ENCODE measurements at places on chromosomes 7 and 10.

- no peak for DNase-seq
These were observed 26.1 kb downstream of the HACD1 start for GRCh38 chr10:17590969-17591645.

GRCh38 chr10:99325281-99325680 is 3.9 kb upstream of the CNNM1 start:
- no peak for DNase-seq

DNA sequence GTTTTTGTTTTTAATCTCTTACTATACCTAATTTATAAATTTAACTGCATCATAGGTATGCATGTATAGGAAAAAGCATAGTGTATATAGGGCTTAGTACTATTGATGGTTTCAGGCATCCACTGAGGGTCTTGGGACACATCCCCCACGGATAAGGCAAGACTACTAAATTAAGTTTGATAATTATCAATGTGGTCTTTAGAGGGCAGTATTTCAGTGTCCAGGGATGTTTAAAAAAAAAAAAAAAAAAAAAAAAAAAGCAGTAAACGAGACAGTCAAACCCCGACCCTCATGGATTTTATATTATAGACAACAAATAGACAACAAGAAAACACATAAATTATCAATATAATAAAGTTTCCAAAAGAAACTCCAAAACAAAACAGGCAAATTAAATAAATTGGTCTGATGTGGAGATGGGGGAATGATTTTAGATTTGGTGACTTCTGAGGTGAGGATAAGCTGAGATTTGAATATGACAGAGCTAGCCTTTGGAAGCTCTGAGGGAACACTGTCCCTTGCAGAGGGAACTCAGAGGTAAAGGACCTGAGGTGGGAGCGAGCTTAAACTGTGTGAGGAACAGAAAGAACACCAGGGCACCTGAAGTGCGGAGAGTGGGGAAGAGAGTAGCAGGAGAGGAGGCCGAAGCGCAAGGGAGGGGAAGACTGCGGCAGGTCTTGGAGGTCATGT is 14.8 kb downstream of the ACSM6 start:
- DNase-seq: no peak

DNA sequence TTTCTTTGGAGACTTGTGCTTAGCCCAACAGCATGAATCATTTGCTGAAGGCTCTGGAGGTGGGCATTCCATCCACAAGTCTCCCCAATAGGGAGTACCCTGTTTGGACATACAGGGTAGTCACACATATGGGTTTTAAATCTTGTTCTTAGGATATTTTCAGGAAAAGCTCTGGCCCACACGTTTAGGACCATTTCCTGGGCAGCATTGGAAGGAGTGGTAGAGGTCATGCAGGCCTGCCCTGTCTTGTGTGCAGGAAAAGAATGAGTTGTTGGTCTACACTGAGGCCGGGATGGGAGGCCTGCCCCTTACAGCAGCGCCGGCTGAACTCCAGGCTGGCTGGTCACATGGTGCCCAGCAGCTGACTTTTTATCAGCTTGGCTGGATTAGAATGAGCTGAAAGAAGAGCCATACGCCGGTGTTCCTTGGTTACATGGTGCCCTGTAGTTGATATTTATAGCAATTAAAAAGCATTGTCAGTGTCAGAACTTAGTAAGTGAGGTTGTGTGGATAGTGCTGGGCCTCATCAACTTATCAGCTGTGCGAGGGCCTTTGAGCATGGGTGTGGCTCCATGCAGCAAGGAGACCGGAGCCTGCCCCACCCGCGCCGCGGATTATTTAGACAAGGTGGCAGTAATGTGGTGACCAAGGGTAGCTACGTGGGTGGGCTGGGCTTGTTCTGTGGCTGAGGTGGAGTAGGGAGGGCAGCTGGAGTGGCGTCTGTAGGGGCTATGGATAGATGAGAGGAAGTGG is 28.6 kb downstream of the OGDH start:
- no peak for DNase-seq

- no peak for DNase-seq
These were observed 108.7 kb upstream of the DPP6 start for GRCh38 chr7:153943457-153943856.

- DNase-seq: no peak
These were observed 125.6 kb downstream of the NT5C2 start for GRCh38 chr10:103067484-103067883.

- DNase-seq: no peak
These were observed 39.0 kb upstream of the TMEM229A start for GRCh38 chr7:124071843-124072242.

- no peak for DNase-seq
These were observed 109.9 kb upstream of the ABI1 start for GRCh38 chr10:26970667-26971066.

- DNase-seq: no peak
These were observed 595.9 kb downstream of the KCNMA1 start for GRCh38 chr10:77041636-77042258.

DNA sequence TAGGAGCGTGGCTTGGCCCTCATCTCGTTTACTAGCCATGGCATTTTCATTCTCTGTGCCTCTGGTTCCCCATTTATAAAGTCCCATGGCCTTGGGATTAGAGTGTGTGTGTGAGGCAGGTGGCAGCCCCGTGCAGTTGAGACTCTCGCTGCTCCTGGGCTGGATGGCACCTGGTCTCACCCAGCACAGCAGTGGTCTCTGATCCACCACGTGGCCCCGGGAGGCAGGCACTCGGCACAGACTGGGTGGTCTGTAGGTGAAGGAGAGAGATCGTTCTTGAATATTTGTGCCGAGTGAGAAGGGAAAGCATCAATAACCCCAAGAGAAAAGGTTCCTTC is 50.4 kb downstream of the CALML3 start:
- no peak for DNase-seq

GRCh38 chr10:178208-178607 is 43.0 kb downstream of the ZMYND11 start:
- no peak for DNase-seq

DNA sequence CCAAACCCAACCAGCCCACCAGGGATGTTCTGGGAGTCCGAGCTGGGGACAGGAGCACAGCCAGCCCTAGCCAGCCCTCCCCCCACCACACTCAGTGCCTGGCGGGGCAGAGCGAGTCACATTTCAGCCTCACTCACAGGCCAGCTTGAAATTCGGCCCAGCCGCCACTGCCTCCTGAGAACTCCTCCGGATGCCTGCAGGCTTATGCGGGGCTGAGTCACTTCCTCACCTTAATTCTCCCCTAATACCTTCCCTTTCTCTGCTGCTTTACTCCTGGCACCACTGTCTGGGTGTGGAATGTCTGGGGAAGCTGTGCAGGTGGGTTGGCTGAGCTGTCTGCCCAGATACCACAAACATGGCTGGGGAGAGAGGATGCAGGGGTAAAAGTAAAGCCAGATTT is 22.6 kb upstream of the DLG5 start:
- DNase-seq: no peak

DNA sequence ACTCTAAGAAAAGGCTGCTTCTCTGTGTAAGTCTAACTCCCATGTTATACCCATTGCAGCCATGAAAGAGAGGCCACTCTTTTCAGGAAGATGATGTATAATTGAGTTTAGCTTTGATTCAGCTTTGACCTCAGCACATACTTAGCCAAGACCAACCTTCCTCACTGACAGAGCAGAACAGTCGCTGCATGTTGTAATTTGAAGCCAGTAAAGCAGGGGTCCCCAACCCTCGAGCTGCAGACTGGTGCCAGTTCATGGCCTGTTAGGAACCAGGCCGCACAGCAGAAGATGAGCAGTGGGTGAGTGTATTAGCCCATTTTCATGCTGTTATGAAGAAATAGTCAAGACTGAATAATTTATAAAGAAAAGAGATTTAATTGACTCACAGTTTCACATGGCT is 223.9 kb downstream of the GPR158 start:
- no peak for DNase-seq

Data from activated CD8-positive, alpha-beta memory T cell treated with anti-CD3 and anti-CD28 coated beads, Interleukin-2, amount 50 U/mL, for 4 hours (primary cell).